ENCODE measurements at places on chromosomes 5 and 9.

- DNase-seq: no peak
Measured at GRCh38 chr5:177445052-177445916, 1.3 kb upstream of the PRR7 start.

GRCh38 chr5:152686931-152687330 lies 281.9 kb upstream of the NMUR2 start:
- DNase-seq: peak; percentile 5

- no peak for DNase-seq
Measured at GRCh38 chr9:6268826-6269397, 53.3 kb downstream of the IL33 start.

GRCh38 chr5:176359658-176360057 lies 1.9 kb downstream of the KIAA1191 start:
- peak; percentile 62 for DNase-seq

- peak; percentile 77 for DNase-seq
Measured at GRCh38 chr9:22307013-22307711, 139.5 kb upstream of the DMRTA1 start.

DNA sequence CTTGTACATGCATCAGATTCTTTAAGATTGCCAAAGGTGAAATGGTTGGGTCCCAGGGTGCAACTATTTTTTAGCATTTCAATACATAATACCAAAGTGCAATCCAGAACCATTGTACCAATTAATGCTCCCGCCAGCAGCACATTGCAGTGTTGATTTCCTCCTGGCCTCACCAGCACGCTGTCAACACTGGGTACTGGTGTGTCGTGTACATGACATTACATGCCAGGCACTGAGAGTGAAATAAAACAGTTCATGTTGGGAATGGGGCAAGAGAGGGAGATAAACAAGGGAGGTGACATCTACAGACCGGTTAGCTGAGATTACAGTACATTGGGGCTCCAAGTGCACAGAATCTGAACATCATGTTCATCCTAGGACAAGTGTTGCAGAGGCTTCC lies 37.8 kb downstream of the HMGCS1 start:
- no peak for DNase-seq

DNA sequence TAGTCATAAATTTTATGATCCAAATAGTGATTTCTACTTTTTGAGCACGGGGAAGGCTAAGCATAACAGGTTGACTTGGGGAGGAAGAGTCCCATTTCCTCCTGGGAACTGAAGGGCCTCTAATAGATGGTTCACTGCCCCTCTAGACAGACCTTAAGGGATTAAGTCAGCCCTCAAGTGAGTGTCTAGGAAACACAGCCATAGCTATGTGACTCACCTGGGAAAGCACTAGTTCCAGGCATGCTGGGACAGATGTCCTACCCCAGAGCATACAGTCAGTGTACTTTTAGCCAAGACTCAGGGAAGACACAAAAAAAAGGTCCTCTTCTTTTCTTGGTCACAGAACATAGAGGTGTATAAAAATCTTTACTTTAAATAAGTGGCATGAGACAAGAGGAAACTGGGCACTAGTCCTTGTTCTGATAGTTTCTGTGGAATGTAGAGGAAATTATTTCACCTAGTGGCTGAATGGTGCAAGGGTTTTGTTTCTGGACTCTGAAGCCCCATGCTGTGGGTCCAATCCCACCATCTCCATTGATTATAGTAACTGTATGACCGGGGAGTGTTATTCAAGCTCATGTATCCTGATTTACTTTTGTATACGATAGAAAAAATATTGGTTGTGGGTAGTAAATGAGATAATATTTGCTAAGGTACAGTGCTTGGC lies 86.0 kb downstream of the NREP start:
- DNase-seq: no peak

DNA sequence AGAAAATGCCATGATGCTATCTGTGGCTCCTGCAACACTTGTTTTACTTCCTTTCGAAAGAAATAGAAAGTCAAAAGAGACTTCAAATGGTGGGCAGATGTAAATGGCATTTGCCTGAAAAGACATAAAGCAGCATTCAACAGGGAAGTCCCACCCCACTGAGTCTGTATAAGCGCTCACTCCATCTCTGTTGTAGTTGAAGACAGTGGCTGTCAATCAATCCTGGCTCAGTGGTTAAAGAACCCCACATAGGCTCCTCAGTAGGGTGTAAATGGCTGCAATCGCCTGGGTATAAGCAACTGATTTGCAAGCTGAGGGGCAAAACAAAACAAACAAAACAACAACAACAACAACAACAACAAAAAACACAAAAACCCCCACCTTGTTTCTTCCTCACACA lies 158.7 kb downstream of the EFNA5 start:
- DNase-seq: no peak

GRCh38 chr5:134794819-134795218 lies 36.2 kb downstream of the DDX46 start:
- DNase-seq: no peak

GRCh38 chr9:840343-840742 lies 1.2 kb upstream of the DMRT1 start:
- DNase-seq: no peak

DNA sequence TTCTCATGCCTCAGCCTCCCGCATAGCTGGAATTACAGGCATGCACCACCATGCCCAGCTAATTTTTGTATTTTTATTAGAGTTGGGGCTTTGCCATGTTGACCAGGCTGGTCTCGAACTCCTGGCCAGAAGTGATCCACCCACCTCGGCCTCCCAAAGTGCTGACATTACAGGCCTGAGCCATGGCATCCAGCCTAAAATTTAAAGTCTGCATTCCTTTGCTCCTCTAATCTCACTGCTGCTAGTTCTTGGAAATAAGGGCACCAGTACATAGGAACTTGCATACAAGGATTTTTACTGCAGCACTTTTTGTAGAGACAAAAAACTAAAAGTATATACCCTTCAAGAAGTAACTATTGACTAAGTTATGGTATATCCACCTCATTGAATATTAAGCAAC lies 20.0 kb upstream of the DCP2 start:
- no peak for DNase-seq

GRCh38 chr5:58922461-58923171 lies 339.7 kb downstream of the RAB3C start:
- peak; percentile 56 for DNase-seq

DNA sequence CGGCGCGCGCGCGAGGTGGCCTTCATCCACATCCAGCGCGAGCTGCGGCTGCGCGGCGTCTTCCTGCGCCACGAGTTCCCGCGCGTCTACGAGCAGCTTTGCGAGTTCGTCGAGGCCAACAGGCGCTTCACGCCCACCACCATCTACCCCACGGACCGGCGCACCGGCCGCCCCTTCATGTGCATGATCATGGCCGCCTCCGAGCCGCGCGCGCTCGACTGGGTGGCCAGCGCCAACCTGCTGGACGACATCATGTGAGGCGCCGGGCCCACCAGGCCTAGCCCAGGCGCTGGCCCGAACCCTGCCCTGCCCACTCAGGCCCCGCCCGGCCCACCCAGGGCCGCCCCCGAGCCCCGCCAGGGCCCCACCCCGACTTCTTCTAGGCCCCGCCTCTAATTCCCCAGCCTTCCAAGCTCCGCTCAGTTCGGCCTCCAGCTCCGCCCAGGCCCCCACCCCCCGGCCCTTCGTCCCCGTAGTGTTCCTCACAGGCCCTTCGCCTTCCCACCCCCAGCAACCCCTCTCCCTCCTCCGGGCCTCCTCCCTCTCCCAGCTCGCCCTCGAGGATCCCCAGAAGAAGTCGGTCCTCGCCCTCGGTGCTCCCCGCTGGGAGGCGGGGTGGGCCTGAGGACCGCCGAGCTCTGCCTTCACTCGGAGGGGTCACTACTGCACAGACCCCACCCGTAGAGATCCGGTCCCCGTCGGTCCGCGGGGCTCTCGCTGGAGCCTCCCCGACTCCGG lies 2.0 kb upstream of the PHPT1 start:
- peak; percentile 61 for DNase-seq

- DNase-seq: no peak
Measured at GRCh38 chr5:97729938-97730337, 546.9 kb upstream of the RIOK2 start.

DNA sequence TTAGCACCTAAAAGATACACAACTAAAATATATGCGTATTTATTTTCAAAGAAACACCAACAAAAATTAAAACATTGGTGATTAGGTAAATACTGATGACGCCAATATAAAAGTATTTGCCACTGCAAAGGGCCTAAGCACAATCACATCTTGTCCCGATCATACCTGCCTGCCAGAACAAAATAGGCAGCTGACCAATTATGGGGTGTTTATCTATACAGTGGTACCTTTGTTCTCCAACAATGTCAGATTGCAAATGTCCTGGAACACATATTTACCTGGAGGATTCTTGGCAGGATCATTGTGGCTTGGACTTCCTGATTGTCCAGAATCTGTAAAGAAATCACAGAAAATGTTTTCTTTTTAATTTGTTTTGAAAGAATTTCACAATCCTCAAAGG lies 134.5 kb downstream of the NFIB start:
- DNase-seq: no peak

DNA sequence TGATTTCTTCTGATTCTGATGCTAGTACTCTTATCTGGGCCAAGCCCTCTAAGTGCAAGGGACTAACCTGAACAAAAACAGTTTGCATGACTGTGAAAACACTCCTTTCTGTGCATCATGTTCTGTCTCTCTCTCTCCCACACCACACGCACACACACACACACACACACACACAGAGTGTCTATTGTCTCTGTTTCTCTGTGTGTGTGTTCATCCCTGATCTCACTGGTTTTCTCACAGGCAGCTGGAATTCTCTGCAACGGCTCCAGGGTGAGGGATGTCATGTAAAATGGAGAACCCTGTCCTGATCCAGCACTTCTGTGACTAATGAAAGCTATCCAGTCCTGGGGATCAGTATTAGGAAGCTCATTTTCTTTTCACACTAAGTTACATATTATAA lies 453.1 kb upstream of the RGMB start:
- no peak for DNase-seq

DNA sequence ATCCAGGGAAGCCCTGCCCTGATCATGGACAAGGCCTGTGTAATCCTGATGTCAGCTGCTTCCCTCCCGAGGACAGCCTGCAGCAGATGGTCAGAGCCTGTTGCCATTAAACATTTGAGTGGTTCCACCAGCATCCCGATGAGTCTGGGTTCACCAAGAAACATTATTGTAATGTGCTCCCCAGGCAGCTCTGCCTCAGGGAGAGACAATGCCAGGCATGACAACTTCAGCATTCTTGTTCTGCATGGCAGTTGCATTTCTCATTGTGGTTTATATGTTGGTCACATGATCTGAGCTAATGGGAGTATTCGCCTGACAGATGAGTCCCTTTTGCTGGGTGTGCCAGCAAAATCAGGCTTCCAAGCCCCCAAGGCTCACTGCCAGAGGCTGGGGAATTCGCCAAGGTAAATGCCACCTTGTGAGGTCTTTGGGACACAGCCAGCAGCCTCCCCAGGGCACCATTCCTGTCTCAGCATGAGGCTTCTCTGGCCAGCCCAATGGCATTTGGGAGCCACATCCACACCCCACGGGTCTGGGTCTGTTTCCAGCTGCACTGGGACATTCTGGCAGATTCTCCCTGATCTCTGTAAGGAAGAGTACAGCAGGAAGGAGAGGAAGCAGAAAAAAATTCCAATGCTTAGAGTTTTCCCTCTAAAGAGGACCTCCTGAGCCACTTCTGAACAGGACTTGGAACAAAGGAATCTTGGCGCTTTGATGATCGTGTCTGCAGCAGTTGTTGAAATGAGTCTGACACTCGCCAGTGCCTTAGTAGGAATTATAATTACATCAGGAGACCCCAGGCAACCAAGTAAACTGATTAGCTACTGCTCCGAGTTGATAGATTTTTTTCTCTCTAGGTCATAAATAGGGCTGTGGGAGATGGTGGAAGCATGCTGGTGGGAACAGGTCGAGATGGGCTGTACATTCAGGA lies 18.7 kb downstream of the KCNIP1 start:
- DNase-seq: peak; percentile 18

DNA sequence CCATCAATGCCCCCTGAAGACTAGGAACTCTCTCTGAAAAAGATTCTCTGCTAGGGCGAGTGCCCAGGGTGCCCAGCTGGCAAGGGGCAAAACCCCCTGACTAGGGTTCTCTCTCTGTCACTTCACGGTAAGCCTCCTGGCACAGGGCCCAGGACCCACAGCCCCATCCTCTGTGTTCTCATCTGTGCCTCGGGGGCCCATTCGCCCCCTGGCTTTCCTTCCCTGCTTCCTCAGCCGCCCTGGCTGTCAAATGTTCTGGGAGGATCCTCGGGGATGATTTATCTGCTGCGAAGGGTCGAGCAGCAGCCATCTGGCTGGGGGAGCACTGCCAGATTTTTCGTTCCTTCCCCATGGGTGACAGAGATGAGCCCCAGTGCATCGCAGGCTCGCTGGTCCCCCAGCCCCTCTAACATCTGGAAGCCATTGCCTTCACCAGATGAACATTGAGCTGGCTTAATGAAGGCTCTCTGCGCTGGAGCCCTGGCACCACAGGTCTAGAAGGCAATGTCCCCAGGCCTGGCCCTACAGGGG lies 24.2 kb downstream of the HMCN2 start:
- DNase-seq: no peak

- DNase-seq: no peak
Measured at GRCh38 chr9:90735952-90736351, 65.7 kb upstream of the SYK start.

- no peak for DNase-seq
Measured at GRCh38 chr5:143129910-143130612, 273.4 kb downstream of the NR3C1 start.
